ENCODE measurements at places on chromosomes 12 and 14.

DNA sequence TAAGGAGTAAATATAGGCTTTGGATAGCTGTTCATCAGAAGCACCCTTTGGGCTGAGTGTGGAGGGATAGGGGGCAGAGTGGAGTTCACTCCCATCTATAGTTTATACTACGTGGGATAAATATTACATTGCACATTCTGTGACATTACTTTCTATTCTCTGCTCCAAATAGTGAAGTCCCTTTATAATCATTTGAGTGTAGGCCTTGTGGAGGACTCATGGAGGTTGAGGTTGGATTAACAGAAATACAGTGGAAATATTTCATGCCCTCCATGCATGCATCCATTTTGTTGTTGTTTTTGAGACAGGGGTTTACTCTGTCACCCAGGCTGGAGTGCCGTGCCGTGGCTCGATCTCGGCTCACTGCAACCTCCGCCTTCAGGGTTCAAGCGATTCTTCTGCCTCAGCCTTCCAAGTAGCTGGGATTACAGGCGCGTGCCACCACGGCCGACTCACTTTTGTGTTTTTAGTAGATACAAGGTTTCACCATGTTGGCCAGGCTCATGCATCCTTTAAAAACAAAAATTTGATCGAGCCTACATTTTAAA is 1.4 kb downstream of the CHPT1 start:
- no peak for DNase-seq

DNA sequence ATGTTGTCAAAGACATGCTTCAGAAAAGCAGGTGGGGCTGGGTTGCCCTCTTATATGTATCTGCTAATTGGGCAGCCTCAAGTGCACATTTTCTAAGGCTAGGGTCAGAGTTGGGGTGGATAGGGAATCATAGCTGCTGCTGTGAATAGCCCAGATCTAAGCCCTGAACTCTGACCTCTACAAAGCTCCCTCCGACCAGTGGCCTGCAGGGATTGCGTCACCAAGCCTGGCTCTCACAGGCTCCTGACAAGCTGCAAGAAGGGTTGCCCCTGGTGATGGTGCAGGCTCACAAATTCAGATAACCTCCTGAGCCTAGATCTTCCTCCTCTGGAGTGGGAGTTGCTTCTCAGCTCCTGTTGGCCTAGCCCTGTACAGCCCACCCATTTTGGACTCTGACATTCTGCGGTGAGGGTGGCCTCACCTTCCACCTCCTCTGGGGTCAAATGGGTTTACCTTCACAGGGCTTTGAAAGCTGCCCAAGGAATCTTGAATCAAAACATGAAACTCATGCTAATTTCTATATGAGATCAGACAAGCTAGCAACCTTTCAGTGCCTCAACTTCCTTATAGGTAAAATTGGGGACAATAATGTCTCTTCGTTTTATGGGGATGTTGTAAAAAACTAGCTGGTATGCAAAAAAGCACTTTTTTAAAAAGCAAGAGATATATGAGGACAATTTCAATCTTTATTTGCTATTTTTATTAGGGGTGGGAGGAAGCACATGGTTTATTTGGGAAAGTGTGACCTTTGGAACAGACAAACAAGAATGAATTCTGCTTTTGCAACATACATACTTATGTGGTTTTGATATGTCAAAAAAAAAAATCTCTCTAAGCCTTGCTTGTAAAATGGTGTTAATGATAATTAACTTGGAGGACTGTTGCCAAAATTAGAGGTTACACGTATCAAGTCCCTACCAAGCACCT is 4.9 kb upstream of the SUSD6 start:
- DNase-seq: no peak

DNA sequence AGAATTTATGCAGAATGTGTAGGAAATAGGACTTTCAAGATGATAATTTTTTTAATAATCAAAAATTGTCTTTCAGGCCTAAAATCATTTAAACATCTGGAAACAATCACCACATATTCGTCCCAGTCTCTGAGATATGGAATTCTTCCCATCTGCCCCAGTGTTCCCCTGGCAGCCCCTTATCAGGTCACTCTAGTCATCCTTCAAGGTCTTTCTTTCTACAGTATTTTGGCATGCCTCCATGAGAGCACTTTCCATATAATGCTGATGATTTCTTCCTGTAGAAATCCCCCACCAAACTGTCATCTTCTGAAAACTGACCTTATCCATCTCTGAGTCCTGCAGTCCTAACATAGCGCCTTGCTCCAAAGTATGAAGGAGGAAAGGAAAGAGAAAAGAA is 422.1 kb downstream of the RPS29 start:
- no peak for DNase-seq

DNA sequence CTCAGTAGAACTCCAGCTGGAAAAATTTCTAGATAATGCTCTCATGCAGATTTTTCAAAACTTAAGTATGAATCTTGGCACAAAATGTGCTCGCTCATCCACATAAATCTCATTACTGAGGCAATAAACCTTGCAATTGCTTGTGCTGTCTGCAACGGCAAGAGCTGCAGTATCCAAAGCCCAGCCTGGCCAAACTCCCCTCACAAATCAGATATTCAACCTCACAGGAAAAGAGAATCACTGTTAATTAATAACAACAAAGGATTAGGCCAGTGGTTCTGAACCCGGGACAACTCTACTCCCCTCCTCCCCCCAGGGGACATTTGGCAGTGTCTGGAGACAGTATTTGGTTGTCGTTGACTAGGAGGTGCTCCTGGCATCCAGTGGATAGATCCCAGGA is 19.2 kb upstream of the CORO1C start:
- no peak for DNase-seq

GRCh38 chr14:26163761-26164160 is 434.1 kb downstream of the NOVA1 start:
- no peak for DNase-seq
